ENCODE measurements at places on chromosomes 4 and X. TPM values are rescaled to one million over a fixed set of nuclear protein-coding genes. Genes with fewer than 3 reads are reported as not detected.

GRCh38 chr4:21795091-21795490, 153.5 kb downstream of the KCNIP4 start:
- DNase-seq, result no peak

GRCh38 chr4:99221980-99222379, 2.9 kb upstream of the ADH6 start:
- no peak for DNase-seq

DNA sequence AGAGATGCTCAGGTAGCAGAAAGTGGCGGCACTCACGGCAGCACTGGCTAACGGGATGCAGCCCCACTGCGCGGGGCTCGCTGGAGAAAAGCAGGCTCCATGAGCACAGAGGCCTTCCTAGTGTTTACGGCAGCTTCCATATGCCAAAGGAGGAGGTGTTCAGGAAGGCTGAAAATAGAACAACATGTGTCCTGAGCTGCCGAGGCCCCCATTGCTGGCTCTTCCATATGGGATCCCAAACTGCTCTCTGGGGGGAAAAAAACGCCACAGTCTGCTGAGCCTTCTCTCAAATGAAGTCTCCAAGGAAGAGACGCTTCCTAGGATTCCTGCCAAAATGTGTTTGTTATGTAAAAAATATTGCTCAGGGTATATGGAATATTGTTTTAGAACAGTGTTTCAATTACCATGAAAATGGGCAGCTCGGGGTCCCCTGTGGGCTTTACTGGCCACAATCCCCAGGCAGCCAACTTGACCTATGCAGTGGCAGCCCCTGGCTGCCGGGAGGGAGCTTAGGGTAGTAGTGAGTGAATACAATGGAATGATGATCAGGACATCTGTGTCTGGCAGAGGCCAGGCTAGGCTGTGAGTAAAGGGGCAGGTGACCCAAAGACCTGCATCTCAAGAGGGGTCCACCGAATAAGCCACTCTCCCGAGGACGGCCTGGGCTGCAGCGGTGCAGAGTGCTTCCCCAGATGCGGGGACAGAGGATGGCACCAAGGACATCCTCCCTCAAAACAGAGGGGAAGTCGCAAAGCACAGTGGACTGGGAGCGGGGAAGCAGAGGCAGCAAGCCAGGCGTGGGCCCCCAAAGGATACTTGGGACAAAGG, 170.1 kb downstream of the AFAP1 start:
- peak; percentile 38 for DNase-seq

- DNase-seq, result no peak
Observed at GRCh38 chr4:99404595-99405287, 30.4 kb downstream of the ADH7 start.

DNA sequence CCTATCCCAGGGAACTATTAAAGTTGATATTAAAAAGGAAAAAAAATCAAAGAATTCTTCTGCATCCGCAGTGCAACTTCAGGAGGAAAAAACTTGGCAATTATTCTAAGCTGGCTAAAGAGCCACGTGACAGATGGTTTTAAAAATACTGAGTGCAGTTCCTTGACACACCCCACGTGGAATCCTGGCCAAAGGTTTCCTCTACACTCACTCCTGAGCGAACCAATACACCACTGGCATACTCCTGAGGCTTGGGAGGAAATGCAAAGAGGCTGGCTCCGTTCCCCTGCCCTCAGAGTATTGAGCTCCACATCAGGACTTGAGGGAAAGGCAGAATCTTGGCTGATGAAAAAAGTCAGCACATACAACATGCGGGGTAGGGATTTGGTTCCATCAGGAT, 133.8 kb upstream of the ATP6AP2 start:
- no peak for DNase-seq

Gene SMARCA1
- total RNA-seq, result 90.7 TPM

Gene BEX5
- 0.92 TPM for total RNA-seq

Gene ARHGAP36
- total RNA-seq, result 172 TPM

Gene BEND2
- total RNA-seq, result not detected

Gene C4orf50
- total RNA-seq, result 0.10 TPM

Gene FGF13
- total RNA-seq, result 49.3 TPM

Data from tongue (tissue), 3 donors.